Muscle of arm (tissue), 14 donors: ENCODE measurements at places on chromosomes 3 and 15.

GRCh38 chr15:100383302-100384107 is 41.7 kb upstream of the ADAMTS17 start:
- no peak for DNase-seq

- DNase-seq = no peak
Observed at GRCh38 chr3:43962043-43962442, 271.3 kb downstream of the ABHD5 start.

DNA sequence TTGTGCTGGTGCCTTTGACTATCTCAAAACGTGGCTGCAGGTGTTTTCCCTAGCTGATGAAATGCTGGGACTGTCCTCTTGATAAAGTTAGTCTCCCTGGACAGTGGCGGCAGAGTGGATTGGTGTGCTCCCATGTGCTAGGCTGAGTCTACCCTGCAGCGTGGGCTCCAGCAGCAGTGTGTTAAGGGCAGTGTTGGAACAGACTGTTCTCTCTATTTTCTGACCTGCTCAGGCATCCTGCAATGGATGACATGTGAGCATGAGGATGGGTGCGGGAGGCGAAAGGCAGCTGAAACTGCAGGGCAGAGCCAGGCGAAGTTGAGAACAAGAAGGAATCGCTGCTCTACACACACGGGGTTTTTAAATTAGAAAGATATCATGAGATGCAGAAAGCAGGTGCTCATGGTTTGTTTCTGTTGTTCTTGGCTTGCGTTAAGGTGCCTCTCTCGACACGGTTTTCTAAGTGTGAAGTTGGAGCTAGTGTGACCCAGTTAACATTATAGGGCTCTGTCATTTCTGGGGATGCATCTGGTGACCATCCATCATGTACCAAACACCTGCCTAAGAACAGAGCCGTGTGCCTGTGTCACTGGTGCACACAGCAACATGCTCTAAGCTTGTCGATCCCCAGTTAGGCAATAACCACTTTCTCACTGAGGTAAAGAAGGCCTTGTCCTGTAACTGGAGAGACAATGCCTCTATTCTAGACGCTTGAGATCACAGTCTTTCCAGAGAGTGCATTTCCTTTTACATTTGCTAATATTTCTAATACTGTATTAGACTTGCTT is 44.3 kb downstream of the SLCO3A1 start:
- DNase-seq = no peak

- DNase-seq = no peak
Observed at GRCh38 chr3:194354315-194354714, 3.2 kb upstream of the CPN2 start.

- DNase-seq = no peak
Observed at GRCh38 chr3:139670196-139670595, 7.6 kb downstream of the NMNAT3 start.

- DNase-seq = no peak
Observed at GRCh38 chr3:169128579-169128978, 534.9 kb downstream of the MECOM start.

DNA sequence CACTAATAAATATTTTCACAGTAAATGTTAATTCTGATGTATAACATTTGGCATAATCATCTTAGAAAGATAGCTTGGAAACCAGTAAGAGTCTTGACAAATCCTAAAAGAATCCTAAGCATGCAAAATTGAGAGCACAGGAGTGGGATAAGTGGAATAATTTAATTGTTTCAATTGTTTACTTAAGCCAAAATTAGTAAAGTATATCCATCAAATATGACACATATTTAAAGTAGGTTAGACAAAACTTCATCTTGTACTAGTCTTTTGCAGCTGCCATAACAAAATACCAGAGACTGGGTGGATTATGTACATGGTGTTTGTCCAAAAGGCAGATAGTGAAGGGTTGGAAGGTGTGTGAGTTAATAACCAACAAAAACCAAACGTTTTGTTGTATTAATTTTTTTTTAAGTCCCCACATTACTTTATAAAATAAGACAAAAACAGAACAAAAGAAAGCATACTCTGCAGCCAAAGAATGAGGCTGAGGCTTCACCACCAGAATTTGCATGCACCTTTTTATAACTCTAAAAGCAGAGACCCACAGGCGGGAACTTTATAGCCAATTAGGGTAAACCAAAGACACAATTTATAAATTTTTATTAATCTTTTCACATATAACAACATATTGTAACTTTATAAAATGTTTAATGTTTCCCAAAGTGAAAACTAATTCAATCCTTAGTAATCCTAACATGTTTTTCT is 41.9 kb upstream of the CD200R1L start:
- no peak for DNase-seq

- no peak for DNase-seq
Observed at GRCh38 chr3:39190281-39191025, 1.9 kb downstream of the XIRP1 start.

- no peak for DNase-seq
Observed at GRCh38 chr3:141011997-141012262, 39.2 kb upstream of the SPSB4 start.

GRCh38 chr3:126477061-126477380 is 1.3 kb upstream of the ZXDC start:
- no peak for DNase-seq
